AML-193 (cell line): ENCODE measurements at places on chromosomes 6 and 20.
A peak's percentile ranks its signal among the peaks of the same experiment; 100 is the strongest.

DNA sequence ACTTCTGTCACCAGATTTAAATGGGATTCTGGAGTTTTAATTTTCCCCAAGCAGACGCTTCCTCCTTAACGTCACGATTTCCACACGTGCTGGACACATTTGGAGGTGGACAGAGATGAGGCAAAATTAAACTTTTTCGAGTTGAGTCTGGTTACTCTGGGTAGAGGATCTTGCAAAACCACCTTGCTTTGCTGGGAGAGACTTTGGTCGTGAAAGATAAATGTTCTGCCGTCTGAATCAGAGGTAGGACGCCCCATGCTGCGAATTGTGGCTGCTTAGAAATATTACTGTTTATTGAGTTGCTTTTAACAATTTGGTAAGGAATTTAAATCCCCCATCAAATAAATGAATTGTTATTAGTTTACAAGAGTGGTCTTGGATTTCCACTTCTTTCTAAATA, 46.8 kb downstream of the CTCFL start:
- no peak for DNase-seq

DNA sequence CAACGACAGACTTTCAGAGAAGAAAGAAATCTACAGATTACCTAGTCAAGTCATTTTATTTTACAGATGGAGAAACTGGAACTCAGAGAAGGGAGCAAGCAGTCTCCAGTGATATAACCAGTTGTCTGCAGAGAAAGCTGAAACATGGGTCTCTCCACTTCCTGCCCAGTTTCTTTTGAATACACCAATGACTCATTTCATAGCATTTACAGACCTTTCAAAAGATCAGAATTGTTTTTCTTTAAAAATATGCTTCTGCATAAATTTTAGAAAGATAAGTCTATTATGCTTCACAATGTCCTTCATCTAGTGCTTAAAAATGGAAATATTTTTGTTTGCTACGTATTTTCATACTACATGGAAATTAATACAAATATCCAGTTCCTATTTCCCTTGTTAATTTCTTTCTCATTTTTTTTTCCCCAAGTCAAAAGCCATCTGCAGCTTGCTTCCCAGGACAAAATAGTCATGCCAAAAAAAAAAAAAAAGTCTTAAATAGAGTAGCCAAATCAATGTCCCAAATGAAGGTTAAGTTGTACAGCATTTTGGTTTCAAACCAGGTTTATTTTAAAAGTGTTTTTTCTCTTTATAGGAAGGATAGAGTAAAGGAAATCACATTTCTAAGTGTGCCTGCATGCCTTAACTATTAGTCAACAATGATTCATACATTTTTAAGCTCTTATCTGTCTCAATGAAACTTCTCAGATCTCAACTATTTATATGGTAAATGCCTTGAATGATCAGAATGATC, 36.9 kb downstream of the ARHGAP18 start:
- peak; percentile 31 for DNase-seq

- no peak for DNase-seq
These were observed 18.3 kb downstream of the MRPS18A start for GRCh38 chr6:43669050-43669921.

GRCh38 chr20:37757550-37757949, 63.7 kb downstream of the CTNNBL1 start:
- DNase-seq: no peak

GRCh38 chr20:34549291-34549928, 9.1 kb upstream of the MAP1LC3A start:
- DNase-seq: no peak

DNA sequence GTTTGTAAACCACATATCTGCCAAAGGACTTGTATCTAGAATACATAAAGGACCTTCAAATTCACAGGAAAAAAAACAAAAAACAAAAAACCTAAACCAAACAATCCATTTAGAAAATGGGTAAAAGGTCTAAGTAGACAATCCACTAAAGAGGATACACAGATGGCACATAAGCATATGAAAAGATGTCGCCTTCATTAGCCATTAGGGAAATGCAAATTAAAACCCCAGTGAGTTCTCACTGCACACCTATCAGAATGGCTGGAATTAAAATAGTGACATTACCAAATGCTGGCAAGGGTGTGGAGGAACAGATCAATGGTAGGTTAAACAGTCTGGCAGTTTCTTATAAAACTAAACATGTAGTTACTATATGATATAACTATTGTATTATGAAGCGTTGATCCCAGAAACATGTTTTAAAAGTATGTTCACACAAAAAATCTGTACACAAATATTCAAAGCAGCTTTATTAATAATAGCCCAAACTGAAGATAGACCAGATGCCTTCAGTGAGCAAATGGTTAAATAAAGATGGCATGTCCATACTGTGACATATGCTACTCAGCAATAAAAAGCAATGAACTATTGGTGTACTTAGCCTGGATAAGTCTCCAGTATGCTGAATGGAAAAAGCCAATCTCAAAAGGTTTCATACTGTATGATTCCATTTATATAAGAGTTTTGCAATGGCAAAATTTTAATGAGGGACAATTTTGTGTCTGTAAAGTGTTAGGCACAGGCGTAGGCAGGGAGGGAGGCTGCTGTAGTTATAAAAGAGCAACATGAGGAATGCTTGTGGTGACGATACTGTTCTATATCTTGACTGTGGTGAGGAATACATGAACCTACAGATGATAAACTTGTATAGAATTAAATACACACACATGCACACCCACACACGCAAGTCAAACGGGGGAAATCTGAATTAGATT, 43.9 kb downstream of the PLCB1 start:
- DNase-seq: no peak
